HuH-7.5 (cell line): ENCODE measurements at places on chromosomes 13 and 19.
A peak's percentile ranks its signal among the peaks of the same experiment; 100 is the strongest.

- no peak for DNase-seq
Measured at GRCh38 chr19:2041683-2042484, 9.2 kb downstream of the MKNK2 start.

GRCh38 chr19:58083021-58083420, 15.0 kb downstream of the ZSCAN18 start:
- no peak for DNase-seq

- no peak for DNase-seq
Measured at GRCh38 chr19:28242317-28242927, 970.5 kb downstream of the UQCRFS1 start.

DNA sequence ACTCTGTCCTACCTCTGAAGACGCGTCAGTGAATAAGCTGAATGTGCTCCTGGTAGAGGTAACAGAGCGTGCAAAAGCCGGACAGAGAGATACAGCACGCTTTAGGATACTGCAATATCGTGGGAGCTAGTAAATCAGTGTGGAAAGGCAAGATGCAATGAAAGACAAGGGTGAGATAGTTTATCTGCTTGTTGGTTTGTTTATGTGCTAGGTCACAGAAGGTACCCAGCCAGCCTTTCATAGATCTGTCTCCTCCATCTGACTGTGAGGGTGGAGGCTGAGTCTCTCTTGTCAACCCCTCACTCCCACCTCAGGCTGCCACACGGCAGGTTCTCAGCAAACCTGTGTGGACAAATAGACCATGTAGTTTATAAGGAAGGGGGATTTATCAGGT, 904 bp upstream of the GIPC1 start:
- no peak for DNase-seq

GRCh38 chr19:10580979-10581631, 6.0 kb downstream of the AP1M2 start:
- peak; percentile 75 for DNase-seq

GRCh38 chr13:39347926-39348901, 254.8 kb downstream of the LHFPL6 start:
- DNase-seq, result no peak

- no peak for DNase-seq
Measured at GRCh38 chr19:49071860-49072547, 495 bp downstream of the KCNA7 start.

DNA sequence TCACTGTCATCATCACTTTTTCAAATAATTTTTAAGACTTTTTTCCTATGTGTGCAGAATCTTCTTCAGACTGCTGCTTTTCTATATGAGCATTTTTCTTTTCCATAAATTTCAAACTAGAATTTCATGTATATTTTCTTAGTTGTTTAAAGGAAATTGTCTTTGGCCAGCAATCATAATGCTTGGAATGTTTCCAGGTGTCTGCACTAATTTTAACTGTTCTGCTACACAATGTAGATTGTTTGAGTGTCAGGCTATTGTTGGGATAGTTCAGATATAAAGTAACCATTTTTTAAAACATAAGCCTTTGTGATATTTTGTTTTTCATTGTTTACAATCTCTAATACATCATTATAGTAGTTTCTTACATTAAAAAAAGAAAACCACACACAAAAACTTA, 1418.5 kb downstream of the EFNB2 start:
- DNase-seq, result no peak

GRCh38 chr19:56333506-56333905, 18.9 kb upstream of the ZSCAN5A start:
- DNase-seq, result peak; percentile 47

DNA sequence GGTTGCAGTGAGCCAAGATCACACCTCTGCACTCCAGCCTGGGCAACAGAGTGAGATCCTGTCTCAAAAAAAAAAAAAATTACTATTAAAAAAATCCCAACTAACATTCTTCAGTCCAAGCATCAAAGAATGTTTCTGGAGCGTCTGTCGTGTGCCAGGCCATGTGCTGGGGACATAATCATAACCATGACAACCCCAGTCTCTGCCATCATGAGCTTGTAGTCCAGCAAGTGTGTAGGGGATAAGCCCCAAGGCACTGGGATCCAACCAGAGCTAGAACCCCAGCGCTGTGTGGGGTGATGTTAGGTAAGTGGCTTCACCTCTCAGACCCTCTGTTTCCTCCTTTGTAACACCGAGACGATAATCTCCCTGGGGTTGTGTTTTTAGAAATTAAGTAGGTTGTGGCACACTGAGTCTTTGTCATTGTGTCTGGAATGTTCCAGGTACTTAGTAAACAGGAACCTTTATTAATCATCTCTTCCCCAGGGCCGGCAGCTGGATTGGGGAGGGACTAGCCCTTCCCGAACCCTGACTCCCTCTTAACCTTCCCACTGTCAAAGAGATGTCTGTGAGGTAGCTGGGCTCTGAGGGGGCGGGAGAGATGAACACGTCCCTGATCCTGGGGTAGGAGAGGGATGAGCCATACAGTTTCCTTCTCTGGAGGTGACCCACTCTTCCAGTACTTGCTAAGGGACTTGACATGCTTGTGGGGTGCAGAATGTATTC, 5.2 kb downstream of the ITPKC start:
- DNase-seq, result no peak

GRCh38 chr19:13861714-13862531, 15.0 kb upstream of the NANOS3 start:
- peak; percentile 95 for DNase-seq

GRCh38 chr13:81184556-81185265, 843.8 kb upstream of the SPRY2 start:
- DNase-seq, result no peak

DNA sequence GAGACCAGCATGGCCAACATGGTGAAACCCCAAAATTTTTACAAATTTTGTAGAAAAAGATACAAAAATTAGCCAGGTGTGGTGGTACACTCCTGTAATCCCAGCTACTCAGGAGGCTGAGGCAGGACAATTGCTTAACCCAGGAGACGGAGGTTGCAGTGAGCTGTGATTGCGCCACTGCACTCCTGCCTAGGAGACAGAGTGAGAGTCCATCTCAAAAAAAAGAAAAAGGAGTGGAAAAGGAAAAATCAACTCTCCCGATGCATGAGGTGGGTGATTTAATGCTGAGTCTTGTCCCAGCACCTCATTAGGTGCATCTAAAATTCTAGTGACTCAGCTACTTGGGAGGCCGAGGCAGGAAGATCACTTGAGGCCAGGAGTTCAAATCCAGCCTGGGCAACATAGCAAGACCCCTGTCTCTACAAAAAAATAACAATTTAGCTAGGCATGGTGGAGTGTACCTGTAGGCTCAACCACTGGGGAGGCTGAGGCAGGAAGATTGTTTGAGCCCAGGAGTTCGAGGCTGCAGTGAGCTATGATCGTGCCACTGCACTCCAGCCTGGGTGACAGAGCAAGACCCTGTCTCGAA, 19.8 kb downstream of the GTPBP3 start:
- DNase-seq, result no peak

DNA sequence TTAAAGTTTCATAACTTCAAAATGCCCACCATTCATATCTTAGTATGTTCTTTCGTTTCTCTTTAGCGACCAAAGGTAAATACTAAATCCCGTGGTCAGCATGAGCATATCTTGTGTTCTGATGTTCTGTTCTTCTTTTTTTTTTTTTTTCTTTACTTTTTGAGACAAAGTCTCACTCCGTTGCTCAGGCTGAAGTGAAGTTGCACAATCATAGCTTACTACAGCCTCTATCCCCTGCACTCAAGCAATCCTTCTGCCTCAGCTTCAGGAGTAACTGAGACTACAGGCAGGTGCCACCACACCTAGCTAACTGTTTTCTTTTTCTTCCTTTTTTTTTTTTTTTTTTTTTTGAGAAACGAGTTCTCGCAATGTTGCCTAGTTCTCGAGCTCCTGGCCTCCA, 60.9 kb upstream of the ATP12A start:
- no peak for DNase-seq

GRCh38 chr19:10566658-10567410, 1.0 kb upstream of the KRI1 start:
- no peak for DNase-seq

DNA sequence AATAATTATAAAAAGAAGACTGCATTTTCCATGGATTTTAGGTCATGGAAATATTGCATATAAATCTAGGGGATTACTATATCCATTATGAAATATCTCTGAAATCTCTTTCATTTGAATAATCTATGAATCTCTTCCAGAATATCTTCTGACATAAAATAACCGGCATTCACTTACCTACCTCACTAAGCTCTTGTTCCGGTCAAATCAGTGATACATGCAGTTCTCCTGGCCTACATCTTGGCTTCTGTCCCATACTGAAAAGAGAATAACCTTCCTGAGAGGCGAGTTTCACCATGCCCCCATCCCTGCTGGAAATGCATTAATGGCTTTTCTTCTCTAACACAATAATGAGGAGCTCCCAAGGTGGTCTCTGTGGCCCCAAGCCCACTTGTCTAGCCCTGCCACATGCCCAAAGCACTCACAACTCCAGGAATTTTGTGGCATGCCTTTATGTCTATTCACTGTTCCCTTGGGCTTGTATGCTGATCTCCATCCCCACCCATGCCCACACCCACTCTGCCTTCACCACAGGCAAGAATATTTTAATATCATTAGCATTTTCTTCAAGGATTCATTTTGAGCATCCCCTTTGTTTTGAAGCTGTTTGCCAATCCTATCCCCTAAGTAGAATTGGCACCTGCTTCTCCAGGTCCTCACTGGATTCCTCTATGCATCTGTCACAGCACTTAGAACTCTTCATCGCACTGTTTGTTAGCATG, 401.6 kb downstream of the COG6 start:
- no peak for DNase-seq

GRCh38 chr13:36131222-36131930, at the start of gene DCLK1:
Gene DCLK1, minus strand, starts transcription at chr13:36131382.
- DNase-seq, result no peak

DNA sequence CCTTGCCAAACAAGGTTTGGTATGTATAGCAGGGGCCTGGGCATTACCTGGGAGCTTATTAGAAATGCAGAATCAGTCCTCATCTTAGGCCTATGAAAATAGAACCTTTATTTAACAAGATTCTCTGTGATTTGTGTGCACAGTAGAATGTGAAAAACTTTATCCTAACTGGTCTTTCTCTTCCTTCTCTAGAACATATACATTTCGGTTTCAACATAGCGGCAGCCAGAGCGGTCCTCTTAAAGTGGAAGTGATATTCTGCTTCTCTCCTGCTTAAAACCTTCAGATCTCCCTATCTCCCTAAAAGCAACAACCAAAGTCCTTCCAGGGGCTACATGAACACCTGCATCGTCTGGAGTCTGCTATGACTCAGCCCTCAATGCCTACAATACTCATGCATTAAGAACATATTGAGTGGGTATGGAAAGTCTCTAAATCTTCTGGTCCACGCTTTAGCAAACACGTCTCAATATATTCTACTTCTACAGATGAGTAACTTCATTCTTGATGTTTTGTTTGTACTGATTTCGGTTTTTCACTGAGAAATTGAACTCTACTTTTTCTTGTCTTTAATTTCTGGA, 84.5 kb downstream of the SPRY2 start:
- no peak for DNase-seq

DNA sequence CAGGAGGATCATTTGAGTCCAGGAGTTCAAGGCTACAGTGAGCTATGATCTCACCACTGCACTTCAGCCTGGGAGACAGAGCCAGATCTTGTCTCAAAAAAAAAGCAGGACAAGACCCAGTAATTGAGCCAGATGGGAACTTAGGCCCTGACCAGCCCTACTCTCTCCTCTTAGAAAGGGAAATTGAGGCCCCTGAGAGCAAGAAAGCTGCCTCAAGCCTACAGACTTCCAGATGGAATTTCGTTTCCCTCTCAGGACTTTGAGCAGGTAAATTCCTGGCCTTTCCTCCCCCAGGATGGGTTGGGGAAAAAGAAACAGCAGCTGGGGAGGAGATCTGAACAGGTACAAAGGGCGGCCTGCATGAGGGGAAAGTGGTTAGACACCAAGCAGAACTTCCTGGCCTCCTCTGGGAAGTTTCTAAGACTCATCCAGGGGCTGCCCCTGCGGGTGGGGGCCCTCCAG, 3.6 kb upstream of the BCL3 start:
- DNase-seq, result no peak

- DNase-seq, result no peak
Measured at GRCh38 chr13:24654741-24655140, 25.5 kb upstream of the ATP12A start.

GRCh38 chr19:47650700-47651099, 41.8 kb downstream of the BICRA start:
- DNase-seq, result no peak

- no peak for DNase-seq
Measured at GRCh38 chr13:21883713-21884112, 212.8 kb downstream of the FGF9 start.

- no peak for DNase-seq
Measured at GRCh38 chr13:72129117-72129516, 262.1 kb upstream of the DACH1 start.

DNA sequence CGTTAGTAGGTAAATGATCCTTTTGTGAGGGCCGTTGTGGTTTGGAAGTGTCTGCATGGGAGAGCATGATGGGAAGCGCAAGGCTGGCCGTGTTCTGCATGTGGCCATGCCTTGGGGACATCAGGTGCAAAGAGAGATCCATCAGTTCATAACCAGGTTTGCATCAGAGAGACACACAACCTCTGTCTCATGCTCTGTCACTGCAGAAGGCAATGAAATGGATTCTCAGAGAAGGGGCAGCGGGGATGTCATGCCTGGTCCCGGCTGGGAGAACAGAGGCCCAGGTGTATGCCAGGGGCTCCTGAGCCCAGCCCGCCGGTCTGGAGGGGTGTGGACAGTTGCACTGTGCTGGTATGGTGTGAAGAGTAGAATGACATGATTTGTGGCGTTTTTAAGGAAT, 60.2 kb downstream of the GGACT start:
- no peak for DNase-seq

DNA sequence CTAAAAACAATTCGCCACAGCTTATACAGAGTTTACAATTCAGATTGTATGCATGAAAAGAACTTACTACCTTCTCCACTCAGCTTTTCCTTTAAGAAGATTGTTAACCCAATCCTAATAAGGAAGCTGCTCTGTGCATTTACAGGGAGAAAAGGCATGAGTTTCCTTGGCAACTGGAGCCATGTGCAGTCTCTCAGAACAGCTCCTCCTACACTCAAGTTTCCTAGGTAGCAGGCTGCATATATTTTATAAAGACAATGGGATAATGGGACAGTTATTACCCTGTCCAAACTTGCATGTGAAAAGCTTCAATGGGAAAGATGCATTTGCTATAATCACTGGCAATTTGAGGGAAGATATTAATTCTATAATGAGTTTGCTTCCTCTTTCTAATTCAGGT, 125.5 kb upstream of the TRPC4 start:
- no peak for DNase-seq

- no peak for DNase-seq
Measured at GRCh38 chr19:38706792-38707511, 37.3 kb downstream of the CAPN12 start.
